ENCODE measurements at places on chromosomes 6 and 20. TPM values are rescaled to one million over a fixed set of nuclear protein-coding genes. Genes with fewer than 3 reads are reported as not detected.

GRCh38 chr20:23361476-23362391 lies at the start of gene GZF1:
TSS of gene GZF1 (plus strand) at chr20:23362182. CDS start at chr20:23364384, 2,202 bp downstream.
- peak; percentile 88 for DNase-seq

DNA sequence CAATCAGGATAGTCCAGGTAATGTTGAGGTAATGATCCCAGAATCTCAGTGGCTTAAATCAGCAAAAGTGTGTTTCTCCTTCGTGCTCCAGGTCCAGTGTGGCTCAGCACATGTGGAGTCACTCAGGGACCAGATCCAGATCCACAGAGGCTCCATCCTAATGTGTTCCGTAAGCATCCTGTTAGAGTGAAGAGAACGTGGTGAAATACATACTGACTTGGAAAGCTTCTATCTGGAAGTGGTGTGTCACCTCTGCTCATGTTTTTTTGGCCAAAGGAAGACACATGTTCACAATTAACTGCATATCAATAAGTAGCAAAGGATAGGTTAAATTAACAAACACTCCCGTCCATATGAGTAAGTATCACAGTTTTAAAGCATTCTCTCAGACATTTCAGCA lies 26.8 kb upstream of the PREP start:
- no peak for DNase-seq

DNA sequence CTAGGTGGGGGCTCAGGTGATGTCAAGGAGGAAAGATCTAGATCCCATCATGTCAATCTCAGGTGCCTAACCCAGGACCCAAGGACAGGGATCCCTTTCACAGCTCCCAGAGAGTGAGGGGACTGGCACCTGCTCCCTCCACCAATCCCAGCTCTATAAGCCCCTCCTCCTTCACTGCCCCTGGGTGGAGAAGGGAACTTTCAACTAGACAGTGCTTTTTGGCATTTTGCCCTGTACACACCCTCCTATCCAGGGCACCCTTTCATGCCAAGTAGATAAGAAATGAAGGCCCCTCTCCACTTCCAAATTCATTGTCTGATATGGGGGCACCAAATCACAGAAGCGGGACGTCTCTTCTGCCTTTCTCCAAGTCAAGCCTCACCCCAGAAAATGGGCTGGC lies 61.6 kb downstream of the MDGA1 start:
- no peak for DNase-seq

- DNase-seq, result no peak
Observed at GRCh38 chr6:13079096-13079723, 249.1 kb downstream of the TBC1D7 start.

- no peak for DNase-seq
Observed at GRCh38 chr6:28907394-28907793, 16.4 kb downstream of the TRIM27 start.

GRCh38 chr6:41939848-41940758 lies 1.5 kb downstream of the CCND3 start:
- DNase-seq, result peak; percentile 76

- DNase-seq, result no peak
Observed at GRCh38 chr20:55153001-55153645, 677.7 kb downstream of the DOK5 start.

GRCh38 chr6:134446218-134446848 lies 128.4 kb upstream of the SGK1 start:
- peak; percentile 74 for DNase-seq

- no peak for DNase-seq
Observed at GRCh38 chr6:167588920-167589614, 237.6 kb upstream of the AFDN start.

DNA sequence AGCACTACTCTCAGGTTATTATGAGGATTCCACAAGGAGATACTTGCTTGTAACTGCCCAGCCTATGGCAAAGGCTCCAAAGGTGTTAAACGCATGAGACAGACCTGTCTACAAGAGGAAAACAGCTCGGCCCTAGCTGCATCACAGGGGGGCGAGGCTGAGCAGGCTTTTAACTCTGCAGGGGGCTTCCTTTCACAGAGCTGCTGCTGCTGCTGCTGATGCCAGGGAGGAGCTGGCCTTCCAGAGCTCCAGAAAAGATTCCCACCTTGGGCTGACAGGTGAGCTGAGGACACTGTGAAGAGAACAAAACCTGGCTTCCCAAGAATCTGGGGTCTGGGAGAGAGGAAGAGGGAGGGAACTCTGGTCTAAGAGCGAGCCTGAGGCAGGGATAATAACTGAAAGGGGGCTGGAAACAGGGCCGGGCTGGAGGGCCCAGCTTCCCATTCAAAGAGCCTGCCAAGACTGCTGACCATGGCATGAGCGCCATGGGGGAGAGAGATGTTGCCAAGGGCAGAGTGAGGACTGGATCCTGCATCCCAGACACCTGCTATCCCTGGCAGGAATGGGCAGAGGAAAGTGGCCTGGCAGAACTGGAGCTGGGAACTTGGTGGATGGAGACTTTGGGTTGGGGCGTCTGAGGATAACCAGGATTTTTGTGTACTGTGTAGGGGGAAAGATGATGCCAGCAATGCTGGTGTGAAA lies 211.1 kb upstream of the LRFN2 start:
- no peak for DNase-seq

GRCh38 chr6:94300424-94301144 lies 881.2 kb upstream of the EPHA7 start:
- DNase-seq, result no peak

- DNase-seq, result no peak
Observed at GRCh38 chr6:157748839-157749571, 74.0 kb upstream of the SNX9 start.

Gene MUC22
- total RNA-seq, result not detected
